Kidney tubule cell (primary cell): ENCODE measurements at places on chromosomes 16 and 17.

DNA sequence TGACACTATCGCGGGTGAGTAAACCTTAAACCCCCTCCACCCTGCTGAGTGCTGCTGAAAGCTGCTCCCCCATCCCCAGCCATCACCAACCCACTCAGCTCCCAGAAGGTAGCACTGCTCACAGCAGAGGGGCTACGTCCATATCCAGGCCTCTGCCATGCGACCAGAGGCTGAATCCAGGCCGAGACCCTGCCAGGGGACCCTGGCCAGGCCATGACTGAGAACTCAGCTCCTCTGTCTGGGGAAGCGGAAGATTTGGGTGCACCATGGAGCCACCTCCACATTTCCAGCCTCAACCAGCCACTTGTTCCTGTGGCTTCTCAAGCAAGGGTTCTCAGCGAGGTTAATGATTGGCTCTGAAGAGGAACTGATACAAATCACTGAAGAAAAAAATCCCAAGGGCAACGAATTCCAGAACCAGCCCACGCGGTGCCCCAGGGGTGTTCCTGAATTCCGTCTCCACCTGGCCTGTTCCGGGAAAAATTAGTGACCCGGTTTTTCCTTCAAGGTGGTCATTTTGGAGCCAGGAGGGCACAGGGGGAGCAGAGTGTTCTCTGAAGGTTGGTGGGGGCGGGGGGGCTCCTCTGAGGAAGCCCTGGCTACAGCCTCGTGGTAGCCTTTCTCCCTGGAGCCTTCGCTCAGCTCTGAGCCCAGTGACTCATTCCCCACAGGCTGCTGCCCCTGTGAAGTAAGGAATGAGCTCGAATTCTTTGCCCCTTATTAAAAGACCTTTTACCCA lies 9.3 kb upstream of the SLC16A5 start:
- peak; percentile 95 for DNase-seq

DNA sequence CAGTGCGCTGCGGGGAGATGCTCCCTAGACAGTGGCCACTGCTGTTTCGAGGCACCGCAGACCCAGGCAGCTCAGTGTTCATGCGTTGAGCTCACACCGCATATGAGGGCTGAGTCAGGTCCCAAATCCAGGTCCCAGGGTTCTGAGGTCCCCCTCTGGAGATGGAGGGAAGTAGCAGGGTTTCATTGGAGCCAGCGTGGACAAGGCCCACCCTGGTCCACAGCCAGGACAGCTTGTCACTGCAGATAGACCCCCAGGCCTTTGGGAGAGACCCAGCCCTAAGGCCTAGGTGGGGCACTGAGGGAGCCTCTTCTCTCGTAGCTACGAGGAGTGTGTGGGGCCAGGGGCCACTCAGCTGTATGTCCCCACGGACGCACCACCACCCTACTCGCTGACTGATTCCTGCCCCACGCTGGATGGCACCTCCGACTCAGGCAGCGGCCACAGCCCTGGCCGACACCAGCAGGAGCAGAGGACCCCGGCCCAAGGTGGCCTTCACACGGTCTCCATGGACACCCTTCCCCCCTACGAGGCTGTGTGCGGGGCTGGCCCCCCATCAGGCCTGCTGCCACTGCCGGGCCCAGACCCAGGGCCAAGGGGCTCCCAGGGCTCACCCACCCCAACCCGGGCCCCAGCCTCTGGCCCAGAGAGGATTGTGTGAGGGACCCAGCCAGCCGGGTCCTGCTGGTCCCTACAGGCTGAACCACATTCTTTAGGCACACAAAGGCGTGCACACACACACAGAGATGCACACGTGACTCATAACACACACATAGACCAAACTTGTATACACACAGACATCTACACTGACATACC lies 53.4 kb downstream of the BEAN1 start:
- no peak for DNase-seq

DNA sequence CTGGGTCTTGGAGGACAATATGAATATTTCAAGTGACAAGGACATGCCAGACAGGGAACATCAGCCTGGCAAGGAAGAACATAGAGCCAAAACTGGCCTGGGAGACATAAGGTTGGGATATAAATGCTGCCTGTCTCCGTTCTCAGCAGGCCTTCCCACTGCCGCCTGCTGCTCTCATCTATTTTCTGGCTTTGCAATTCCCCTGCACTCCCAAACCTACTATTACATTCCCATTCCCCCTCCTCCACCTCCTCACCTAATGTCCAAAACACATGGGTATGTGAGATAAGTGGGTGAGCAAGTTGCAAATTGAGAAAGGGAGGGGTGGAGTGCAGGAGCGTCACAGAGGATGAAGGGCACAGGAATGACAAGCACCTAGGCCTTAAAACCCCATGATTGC lies 244.3 kb upstream of the CDH8 start:
- DNase-seq = no peak

- no peak for DNase-seq
Measured at GRCh38 chr16:66014221-66014620, 352.3 kb upstream of the CDH5 start.

DNA sequence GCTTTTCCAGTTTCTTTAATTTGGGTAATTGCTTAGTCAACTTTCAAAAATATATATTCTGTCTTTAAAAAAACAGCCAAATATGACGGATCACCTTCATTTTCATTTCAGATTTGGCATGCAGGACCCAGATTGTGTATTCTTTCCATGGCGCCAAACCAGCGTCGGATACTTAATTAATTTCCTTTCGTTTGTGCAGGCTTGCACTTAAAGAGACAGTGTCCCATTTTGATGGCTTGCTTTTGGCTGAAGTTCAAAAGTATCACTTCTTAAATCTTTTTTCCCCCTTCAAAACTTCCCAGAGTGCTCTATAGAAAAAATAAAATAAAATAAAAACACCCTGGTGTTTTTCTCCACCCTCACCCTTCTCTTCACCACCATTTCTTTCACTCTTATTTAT lies 394.5 kb upstream of the SOX9 start:
- DNase-seq = no peak
